ENCODE measurements at places on chromosomes 5 and 9.

- DNase-seq = no peak
These were observed 255.7 kb downstream of the HCN1 start for GRCh38 chr5:45440466-45440865.

GRCh38 chr5:150101023-150101422 lies 14.7 kb upstream of the CSF1R start:
- no peak for DNase-seq

GRCh38 chr5:145473042-145473642 lies 362.0 kb downstream of the PRELID2 start:
- DNase-seq = peak; percentile 23

GRCh38 chr5:103258368-103258956 lies at the start of gene MACIR:
TSS of gene MACIR (plus strand) at chr5:103258763. CDS start at chr5:103275920, 17,157 bp downstream.
- DNase-seq = peak; percentile 99

DNA sequence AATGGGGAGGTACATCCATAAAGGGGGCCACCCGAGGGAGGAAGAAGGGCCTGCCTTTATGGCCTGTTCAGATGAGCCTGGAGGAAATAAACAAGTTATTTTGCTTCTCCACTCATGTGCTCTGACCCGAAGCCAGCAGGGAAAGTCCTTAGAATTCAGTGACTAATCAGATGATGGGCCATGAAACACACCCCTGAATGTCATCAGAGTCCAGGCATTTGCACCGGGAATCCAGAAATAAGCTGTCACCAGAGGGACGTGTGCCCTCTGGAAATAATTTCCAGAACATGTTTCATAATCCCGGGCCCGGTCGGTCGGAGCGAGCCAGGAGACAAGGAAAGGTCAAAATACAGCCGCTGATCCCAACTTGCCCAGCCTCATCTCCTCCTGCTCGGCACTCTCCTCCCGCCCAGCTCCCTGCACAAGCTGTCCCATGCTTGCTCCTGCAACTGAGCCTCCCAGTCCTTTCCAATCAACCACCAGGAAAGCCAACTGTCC lies 73.6 kb upstream of the ZNF622 start:
- DNase-seq = peak; percentile 92

GRCh38 chr5:82635561-82636288 lies 357.6 kb upstream of the RPS23 start:
- DNase-seq = peak; percentile 16

DNA sequence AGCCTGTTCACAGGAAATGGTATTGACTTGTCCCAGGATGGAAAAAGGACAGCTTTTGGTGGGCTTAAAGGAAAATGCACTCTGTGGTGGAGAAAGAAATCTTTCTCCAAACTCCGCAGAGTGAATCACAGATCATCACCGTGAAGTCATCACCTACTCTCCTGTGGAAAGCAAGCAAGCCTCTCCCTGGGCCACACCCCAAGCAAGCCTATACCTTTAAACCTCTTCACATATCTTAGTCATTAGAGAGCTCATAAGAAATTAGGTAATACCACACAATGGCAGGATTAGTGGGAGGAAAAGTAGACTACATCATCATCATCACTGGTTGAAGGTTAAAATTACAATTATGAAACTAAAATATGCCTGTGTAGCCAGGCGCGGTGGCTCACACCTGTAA lies 23.2 kb downstream of the TLE1 start:
- no peak for DNase-seq

- no peak for DNase-seq
These were observed 242.8 kb downstream of the PRR16 start for GRCh38 chr5:120706877-120707276.

DNA sequence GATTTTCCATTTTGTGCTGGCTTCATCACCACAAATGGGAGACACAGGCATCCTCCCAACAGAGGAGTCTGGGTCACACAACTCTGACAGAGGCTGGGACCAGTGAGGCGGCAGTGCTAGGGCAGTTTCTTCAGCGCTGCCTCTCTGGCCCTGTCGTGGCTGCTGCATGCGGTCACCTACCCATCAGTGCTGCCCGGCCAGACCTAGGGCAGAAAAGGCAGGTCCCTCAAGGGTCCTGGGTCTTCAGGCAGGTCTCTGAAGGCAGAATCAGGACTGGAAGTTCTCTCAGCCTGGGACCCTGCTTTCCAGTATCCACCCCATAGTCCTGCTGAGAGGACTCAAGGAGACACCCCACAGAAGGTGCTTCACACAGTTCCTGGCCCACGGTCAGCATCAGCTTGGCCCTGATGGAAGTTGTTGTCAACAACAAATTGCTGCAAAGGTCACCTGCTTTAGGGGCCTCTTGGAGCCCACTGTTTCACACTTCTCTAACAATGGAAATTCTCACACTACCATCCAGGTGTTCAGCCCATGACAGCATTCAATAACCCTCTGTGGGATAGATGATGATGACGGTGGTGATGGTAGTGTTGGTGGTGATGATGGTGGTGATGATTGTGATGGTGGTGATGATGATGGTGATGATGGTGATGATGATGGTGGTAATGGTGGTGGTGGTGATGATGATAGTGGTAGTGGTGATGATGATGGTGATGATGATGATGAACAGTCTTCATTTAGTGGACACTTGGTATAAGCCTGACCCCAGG lies 146.4 kb upstream of the PPP1R26 start:
- no peak for DNase-seq

DNA sequence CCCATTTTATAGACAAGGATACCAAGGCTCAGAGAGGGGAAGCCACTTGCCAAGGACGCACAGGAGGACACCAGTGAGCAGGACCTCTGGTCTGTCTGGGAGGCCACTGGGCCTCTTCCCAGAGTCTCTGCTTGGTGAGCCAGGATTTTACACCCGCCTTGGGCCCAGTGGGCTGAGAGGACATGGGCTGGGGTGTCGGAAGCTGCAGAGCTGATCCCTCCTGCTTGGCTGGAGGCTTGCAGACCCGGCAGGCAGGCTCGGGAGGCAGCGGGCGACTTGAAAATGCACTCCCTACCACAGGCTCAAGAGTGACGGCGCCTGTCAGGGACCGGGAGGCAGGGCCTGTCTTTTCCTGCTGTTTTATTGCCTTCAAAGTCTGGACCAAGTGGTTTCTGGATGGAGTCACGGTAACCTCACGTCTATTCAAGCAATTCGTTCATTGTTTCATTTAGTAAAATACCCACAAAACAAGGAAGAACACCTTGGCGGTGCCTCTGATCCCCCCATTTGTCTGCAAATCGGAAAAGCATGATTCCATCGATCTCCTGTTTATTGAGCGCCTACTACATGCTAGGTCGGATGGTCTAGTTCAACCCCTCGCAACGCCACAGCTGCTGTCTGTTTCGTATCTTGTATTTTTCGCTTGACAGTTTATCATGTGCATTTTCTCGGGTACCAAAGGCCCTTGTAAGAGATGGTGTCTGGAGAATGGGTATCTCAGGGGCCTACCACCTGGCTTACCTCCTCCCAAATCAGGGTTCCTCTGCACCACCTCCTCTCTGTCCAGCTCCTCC lies 108.1 kb upstream of the IER5L start:
- DNase-seq = no peak

DNA sequence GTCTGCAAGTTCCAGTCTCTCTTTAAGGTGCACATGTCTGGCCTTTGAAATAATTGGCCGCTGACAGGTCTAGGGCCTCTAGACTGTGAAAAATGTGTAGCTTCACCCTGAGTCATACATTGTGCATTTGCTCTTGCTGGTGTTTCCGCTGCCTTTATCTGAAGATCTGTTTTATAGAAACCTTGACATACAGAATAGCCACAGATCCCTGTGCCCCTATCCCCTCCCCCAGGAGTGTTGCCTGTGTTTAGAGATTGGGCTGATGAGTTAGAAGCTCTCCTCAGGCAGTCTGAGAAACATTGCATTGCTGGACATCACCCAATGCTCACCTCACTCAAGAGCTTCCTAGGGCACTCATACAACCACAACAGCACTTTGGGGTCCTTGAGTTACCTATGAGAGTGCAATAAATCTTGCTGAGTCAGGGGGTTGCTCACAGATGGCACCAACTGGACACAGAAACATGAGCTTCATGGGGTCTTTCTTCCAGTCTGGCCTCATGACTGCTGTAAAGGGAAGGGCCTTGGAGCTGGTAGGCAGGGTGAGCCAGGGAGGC lies 3.8 kb upstream of the ZNF782 start:
- DNase-seq = peak; percentile 77

GRCh38 chr5:38497946-38498345 lies 58.5 kb downstream of the LIFR start:
- DNase-seq = peak; percentile 39

GRCh38 chr5:98205691-98206461 lies 567.6 kb upstream of the RGMB start:
- DNase-seq = peak; percentile 50

- no peak for DNase-seq
These were observed at the start of gene FSTL4 for GRCh38 chr5:133612249-133612860. TSS of gene FSTL4 (minus strand) at chr5:133612541.

GRCh38 chr5:160618286-160618685 lies 196.6 kb downstream of the PTTG1 start:
- no peak for DNase-seq

DNA sequence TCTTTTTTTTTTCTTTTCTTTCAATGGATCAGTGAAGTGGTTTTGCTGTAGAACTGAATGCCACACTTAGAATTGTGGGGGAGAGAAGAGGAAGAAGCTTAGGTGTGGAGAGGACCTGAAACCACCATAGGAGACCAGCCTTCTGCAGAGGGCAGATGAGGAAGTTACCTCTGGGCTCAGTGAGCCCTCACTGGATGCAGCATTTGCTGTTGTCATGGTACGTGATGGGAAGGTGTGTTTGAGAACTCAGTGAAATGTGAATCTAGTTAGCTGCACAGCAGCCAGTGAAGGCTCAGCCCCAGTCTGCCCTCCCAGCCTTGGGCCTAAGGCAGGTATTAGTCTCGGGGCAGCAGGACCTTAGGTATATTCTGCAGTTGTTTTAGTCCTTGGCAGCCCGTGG lies 17.5 kb downstream of the CYFIP2 start:
- DNase-seq = no peak

DNA sequence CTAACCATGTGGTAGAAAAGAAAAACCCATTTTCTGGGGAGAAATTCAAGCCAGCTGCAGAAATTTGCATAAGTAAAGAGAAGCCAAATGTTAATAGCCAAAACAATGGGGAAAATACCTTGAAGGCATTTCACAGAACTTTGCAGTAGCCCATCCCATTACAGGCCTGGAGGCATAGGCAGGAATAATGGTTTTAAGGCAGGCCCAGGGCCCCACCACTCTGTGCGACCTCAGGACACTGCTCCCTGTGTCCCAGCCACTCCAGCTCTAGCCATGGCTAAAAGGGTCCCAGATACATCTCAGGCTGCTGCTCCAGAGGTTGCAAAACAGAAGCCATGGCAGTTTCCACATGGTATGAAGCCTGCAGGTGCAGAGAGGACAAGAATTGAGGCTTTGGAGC lies 253.3 kb downstream of the CTNND2 start:
- DNase-seq = no peak

DNA sequence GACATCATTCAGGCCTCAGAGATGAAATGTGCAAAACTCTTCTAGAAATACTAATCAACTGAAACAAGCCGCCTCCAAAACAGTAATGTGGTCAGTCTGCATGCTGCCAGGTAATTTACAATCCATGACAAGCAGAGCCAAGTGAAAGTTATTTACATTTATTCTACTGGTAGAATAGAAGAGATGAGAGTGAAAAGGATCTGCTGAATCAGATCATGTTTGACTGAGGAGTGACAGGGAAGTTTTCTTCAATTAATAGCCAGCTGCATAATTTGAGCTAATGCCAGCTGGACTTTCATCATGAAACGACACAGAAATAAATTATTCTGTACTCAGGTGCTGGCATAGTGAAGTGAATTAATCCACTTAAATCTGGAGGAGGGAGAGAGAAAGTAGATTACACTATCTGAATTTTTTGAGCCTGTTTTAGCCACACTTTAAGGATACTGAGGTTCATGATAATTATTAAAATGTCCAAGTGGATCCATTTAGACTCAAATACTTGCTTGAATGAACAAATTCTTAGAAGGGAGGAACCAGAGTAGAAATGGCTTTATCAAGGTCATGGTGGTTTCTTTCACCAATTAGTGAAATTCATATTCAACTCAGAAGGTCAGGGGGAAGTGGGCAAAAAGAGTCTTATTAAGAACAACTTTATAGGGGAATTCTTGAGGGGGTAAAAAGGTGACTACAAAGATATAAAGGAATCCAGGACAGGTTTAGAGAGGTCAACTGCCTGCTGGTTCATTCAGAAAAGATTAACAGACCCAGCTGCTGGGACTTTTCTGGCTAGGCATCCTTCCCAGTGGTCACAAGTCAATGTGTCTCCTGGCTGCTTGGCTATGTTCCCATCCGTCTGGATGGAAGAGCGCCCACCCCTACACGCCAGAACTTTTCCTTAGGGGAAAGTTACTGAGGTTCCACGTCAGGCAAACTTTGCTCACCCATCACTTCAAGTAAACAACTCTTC lies 350.4 kb downstream of the PDE4D start:
- DNase-seq = no peak

DNA sequence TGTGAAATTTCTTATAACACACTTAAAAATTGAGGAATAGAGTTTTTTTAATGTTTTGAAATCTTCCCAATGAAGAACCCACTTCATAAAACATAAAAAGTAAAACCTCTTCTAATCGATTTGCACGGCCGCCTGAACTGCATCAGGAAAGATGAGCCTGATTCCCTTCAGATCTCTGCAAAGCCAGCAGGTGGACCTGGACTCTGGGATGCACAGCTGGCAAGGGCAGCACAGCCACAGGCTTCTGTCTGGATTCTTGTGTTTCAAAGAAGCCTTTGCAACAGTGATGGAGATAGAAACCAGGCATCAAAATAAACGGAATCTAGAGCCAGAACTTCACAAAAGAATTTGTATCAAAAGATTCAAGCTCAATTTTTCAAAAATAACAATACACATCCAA lies 36.0 kb upstream of the SPATA31C2 start:
- no peak for DNase-seq

GRCh38 chr5:1219768-1220100 lies 5.4 kb upstream of the SLC6A18 start:
- DNase-seq = no peak

GRCh38 chr5:54573812-54574489 lies 56.4 kb downstream of the SNX18 start:
- DNase-seq = no peak

DNA sequence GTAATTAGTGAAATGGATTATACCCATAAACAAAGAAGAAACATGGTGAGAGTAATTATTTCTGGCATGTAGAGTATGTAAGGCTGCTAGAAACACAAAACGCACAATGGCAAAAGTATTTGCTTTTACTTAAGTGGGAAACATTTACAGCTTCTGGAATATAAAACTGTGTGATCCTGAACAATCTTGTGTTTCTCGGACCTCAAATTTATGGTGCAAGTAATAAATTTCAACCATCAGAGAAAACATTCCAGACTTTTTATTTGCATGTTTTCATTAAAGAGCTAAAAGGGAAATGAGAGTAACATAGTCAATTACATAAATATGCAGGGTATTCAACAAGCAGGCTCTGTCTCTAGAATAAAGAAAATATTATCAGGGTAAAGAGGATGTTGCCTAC lies 17.2 kb upstream of the PRR16 start:
- peak; percentile 91 for DNase-seq

- DNase-seq = no peak
These were observed 74.5 kb upstream of the CTSL start for GRCh38 chr9:87651431-87651830.

GRCh38 chr9:86924206-86924605 lies 23.1 kb downstream of the GAS1 start:
- DNase-seq = peak; percentile 6

- peak; percentile 87 for DNase-seq
These were observed 18.2 kb downstream of the FAF2 start for GRCh38 chr5:176466245-176466871.

- no peak for DNase-seq
These were observed 342.8 kb downstream of the TMEM167A start for GRCh38 chr5:82734347-82734746.

GRCh38 chr5:168683247-168683926 lies 104.2 kb upstream of the PANK3 start:
- no peak for DNase-seq
